Omental fat pad (tissue), 4 donors: ENCODE measurements at places on chromosomes 11 and 22. TPM values are rescaled to one million over a fixed set of nuclear protein-coding genes. Genes with fewer than 3 reads are reported as not detected.

DNA sequence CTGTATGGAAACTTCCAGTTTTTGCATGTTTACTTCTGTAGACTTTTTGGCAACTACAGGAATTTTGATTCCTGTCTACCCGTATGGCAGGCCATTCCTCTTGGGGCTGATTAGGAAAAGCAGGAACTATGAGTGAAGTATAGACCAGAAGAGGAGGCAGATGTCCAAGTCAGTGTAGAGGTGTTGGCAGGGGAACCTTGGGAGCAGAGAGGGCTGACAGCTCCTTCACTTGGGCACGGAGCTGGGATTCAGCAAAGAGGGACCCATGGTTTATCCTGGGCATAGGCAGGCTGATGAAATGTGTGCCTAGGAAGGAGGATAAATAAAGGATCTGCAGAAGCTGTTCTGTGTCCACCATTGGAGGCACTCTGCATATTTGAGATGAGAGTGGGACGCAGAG lies 33.1 kb downstream of the TREH start:
- DNase-seq: no peak

DNA sequence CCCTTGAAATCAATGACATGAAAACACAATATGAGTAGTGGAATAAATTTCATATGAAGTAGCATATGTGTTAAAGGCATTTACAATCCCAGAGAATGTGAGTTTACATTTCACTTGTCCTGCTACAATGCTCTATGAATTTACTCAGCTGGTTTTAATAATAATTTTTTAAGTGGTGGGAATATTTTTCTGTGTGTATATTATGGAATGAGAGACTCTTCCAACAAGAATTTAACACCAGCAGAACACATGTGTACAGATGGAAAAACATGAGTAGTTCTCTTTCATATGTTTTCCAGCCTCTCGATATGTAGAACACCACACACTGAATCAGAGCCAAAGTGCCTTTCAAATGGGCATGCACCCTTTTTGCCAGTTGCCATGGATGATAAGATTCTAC lies 170.4 kb downstream of the MAML2 start:
- DNase-seq: no peak

Gene ARL14EP
- 19.0 TPM for total RNA-seq

- no peak for DNase-seq
Measured at GRCh38 chr11:1111545-1112212, 37.0 kb downstream of the MUC2 start.

GRCh38 chr11:102431404-102431803 lies 21.2 kb downstream of the TMEM123 start:
- DNase-seq: no peak

- DNase-seq: no peak
Measured at GRCh38 chr11:125968354-125968753, 22.5 kb downstream of the VSIG10L2 start.

DNA sequence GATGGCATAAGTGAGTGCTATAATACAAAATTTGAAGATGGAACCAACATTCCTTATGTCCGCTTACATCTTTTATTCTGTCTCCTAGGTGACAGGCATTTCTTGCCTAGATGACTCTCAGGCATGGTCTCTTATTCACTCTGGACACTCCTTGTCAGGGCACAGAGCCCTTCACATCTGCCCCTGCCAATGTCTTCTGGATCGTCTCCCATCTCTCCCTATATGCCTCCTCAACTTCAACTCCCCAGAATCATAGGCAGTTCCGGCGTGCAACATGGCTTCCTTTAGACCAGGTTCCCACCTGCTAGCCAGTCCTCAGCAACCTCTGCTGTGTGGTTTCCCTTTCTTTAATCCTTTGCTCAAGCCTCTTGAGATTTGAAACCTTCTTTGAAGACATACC lies 300.9 kb downstream of the TENM4 start:
- no peak for DNase-seq

- no peak for DNase-seq
Measured at GRCh38 chr11:114562166-114562916, 2.7 kb upstream of the NXPE1 start.

Gene DTX4
- 35.4 TPM for total RNA-seq

DNA sequence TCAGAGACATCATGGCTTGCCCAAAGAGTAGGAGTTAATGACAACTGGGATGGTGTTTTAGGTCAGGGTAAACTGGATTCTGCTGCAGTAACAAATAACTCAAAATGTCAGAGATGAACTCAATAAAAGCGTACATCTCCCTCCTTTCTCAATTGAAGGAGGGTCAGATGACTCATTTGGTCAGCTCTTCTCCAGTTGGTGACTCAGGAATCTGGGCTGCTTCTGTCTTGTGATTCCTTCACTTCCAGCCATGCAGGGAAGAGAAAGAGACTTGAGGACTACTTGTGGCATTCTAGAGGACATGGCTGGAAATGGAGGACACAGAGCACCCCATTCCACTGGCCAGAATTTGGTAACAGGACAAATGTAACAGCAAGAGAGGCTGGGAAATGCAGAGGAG lies 3.2 kb upstream of the SYT13 start:
- no peak for DNase-seq

DNA sequence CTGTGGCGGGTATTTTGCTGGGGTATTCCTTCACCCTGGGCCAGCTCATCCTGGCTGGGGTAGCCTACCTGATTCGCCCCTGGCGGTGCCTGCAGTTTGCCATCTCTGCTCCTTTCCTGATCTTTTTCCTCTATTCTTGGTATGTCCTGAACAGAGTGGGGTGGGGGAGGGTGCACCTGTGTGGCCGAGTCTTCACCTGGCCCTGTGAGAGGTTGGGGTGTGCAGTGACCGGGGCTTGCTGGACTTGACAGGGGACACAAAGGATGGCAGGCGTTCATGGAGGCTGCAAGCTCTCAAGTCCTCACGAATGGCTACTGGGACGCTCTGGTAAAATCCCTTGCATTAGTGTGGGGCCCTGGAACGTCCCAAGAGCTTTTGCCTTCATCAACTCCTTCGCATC lies 39.3 kb downstream of the CAPN1 start:
- DNase-seq: no peak

- DNase-seq: no peak
Measured at GRCh38 chr11:128595221-128595620, 7.9 kb upstream of the ETS1 start.

GRCh38 chr11:109422870-109423465 lies 978 bp downstream of the C11orf87 start:
- DNase-seq: no peak

DNA sequence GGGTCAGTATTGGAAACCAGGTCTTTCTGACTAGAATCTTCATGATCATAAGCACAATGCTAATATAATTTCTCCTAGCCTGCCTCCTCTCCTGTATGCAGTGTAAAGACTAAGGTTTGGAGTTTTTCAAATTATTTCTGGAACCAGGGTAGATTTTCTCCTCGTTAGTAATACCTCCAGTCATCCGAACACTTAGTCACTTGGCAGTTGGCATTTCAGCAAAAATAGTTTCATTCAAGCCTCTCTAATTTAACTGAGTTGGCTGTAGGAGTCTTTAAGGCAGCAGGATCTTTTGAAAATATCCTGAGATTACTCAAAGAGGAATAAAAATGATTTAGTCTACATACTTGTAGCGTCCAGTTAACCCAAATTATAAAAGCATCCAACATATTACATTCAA lies 6.3 kb downstream of the TYR start:
- DNase-seq: no peak

- DNase-seq: no peak
Measured at GRCh38 chr22:45402466-45402985, 10.9 kb downstream of the SMC1B start.

- DNase-seq: no peak
Measured at GRCh38 chr11:14254533-14255237, 104.3 kb downstream of the RRAS2 start.

GRCh38 chr11:11969380-11970215 lies 38.8 kb downstream of the DKK3 start:
- DNase-seq: no peak

DNA sequence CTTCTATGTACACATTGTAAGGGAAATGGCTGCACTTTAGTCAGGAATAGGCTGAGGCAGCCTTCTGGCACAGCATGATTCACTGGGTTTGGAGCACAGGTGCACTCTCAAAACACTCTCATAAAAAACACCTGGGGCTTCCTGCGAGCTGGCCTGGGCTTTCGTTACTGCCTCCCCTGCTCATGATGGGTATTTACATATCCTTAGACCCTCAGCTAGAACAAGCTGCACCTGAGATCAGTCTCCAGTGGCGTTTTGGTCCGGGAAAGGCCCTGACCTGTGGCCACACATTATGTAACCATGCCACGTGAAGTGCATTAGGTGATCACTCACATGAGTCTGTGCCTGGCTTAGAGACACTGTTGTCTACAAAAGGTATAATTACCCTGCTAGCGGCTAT lies 321.7 kb downstream of the TMEM135 start:
- DNase-seq: no peak

DNA sequence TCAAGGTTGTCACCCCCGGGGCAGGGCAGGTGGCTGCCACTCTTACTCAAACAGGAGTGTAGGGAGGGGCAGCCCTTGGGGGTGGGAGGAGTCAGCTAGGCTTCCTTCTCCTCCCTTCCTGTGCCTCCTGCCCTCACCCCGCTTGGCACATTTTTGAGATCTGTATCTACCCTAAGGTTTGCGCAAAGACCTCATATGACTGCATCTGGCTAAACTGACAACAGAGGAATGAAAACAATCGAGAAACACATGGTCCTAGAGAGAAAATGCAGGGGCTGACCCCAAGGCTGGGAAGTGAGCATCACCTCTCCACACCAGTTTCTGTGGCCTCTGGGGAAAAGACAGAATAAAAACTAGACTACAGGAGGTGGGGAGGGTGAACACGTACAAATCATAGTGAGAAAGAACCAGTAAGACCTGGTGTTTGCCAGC lies 28.1 kb downstream of the IGSF9B start:
- DNase-seq: no peak

DNA sequence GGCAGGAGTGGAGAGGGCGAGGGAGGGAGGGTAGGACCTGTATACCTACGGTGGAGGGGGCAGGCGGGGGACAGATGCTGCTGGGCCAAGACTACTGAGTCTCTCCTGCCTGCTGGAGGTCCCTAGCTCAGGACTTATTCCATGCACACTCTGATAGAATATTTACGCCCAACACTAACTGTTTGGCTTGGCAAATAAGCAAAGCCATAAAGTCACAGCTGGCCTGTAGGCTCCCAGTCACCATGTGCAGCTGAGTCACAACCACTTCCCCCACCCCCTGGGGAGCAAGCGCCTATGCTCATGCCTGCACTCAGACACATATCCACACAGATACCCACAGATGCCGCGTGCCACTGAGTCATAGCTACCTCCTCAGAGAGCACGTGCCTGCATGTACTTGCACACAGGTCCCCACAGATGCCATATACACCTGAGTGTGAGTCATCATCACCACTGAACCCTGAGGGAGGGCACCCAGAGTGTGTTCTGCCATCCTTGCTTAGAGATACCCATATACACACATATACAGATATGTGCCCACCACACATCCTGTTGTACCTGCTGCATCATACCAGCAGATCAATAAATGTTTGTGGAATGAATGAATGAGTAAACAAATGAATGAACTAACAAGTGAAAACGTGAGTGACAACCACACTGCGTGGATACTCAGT lies 95.8 kb downstream of the SWAP70 start:
- DNase-seq: peak; percentile 94

GRCh38 chr11:29305456-29306232 lies 711.2 kb downstream of the KCNA4 start:
- DNase-seq: no peak

GRCh38 chr22:46646531-46647215 lies 26.5 kb downstream of the GRAMD4 start:
- no peak for DNase-seq
